ELF-1 (cell line): ENCODE measurements at places on chromosomes 2 and 18.

DNA sequence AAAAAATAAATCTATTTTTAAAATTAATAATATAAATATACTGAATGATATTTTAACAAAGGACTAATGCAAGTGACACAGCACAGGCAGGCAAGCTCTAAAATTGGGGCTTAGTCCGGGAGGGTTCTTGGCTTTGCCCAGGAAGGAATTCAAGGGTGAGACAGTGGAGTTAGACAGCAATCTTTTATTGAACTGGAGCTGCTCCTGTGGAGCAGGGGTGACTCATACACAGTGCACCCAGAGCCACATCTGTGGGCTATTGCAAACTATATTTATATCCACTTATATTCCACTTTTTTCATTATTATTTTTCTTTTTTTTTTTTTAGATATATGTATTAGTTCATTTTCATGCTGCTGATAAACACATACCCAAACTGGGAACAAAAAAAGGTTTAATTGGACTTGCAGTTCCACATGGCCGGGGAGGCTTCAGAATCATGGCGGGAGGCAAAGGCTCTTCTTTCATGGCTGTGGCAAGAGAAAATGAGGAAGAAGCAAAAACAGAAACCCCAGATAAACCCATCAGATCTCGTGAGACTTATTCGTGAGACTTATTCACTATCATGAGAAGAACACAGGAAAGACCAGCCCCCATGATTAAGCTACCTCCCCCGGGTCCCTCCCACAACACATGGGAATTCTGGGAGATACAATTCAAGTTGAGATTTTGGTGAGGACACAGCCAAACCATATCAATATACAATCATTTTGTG is 437.1 kb downstream of the BCL11A start:
- DNase-seq = no peak

- DNase-seq = no peak
These were observed 648.2 kb downstream of the STK39 start for GRCh38 chr2:167599219-167599618.

DNA sequence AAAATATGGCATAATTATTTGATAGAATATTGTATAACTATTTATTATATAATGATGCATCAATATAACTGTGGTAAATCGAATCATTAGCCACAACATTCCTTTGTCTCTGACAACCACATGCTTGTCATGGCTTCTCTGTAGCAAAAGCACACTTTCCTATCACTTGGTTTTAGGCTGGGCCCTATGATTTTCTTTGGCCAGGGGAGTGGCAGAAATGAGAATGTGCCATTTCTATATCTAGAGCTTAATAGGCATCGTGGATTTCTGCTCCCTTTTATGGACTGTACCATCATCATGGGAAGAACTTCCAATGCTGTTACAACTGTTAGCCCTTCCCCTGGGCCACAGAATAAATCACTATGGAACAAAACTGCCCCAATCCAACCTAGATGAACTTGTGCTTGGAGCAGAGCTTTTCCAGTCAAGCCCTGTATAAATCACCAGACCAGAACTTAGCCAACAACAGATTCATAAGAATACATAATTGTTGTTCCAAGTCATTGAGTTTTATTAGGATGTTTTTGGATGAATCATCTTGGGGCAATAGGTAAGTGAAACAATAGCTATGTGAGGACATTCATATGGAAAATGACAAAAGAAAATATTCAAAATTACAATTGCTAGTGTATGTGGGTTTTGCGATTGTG is 715.8 kb downstream of the ERBB4 start:
- no peak for DNase-seq

- no peak for DNase-seq
These were observed 200.4 kb downstream of the CTNNA2 start for GRCh38 chr2:79713131-79713785.

- DNase-seq = no peak
These were observed 289.8 kb upstream of the PIK3C3 start for GRCh38 chr18:41665210-41665609.

- peak; percentile 1 for DNase-seq
These were observed 543.5 kb upstream of the HNMT start for GRCh38 chr2:137420744-137421143.

- DNase-seq = no peak
These were observed 58.2 kb downstream of the KLF7 start for GRCh38 chr2:207107551-207107950.

DNA sequence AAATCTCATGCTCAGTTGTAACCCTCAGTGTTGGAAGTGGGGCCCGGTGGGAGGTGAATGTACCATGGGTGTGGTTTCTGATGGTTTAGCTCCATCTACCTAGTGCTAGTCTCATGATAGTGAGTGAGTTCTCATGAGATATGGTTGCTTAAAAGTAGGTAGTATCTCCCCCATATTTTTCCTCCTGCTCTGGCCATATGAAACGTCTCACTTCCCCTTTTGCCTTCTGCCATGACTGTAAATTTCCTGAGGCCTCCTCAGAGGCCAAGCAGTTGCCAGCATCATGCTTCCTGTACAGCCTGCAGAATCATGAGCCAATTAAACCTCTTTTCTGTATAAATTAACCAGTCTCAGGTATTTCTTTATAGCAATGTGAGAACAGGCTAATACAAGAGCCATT is 62.8 kb upstream of the RNF152 start:
- no peak for DNase-seq

GRCh38 chr18:50313031-50313607 is 25.6 kb upstream of the CXXC1 start:
- no peak for DNase-seq

- no peak for DNase-seq
These were observed 480.6 kb downstream of the SPAG16 start for GRCh38 chr2:213764849-213765248.

- DNase-seq = no peak
These were observed 47.3 kb upstream of the SLC38A11 start for GRCh38 chr2:165002638-165003037.

DNA sequence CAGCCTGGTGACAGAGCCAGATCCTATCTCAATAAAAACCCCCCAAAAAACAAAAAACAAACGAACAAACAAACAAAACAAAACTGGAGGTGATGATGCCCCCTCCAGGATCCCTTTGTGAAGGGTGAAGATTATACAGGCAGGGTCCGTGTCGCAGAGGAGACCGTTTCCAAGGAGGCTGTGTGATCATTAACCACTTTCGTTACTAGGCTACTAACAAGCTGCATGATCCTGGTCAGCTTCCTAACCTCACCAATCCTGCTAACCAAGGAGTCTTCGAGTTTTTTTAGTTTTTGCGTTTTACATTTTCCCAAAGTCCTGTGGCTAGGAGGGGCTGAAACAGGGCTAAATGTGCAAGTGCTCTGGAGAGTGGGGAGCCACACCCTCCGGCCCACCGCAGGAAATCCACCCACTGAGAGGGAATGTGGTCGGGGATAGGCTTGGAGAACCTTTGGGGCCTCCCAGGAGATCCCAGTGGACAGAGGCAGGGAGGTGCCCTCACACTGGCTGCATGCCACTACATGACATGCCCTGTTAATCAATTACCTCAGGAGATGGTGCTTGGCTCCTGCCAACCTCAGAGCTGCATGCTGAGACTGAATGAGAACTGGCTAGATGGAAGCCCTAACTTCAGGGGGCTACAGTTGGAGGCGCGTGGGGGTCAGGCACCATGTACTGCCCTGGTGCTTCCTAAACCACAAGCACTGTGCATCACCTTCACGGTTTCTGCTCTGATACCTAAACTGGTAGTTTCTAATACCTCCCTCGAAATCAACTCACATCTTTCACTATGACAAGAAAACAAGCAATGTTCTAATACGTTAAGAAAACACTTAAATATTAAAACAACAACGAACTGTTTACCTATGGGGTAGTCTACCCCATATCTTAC is 67.5 kb upstream of the RGPD5 start:
- DNase-seq = no peak

DNA sequence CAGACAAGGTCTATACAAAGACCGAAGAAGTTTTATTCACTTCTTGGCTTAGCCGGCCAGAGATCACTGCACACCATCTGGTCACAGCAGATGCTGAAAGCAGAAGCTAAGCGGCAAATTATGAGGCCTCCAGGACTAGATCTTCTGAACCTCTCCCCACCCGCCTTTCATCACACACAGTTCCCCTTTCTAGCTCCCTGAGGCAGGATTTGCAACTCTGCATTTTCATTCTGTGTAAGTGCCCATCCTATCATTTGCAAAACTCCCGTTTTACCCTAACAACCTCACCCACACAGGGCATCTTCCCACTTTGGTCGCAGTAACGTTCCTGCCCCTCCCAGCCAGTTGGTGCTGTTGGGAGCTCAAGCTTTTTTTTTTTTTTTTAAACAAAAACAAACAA is 3.1 kb upstream of the MOB1A start:
- no peak for DNase-seq

DNA sequence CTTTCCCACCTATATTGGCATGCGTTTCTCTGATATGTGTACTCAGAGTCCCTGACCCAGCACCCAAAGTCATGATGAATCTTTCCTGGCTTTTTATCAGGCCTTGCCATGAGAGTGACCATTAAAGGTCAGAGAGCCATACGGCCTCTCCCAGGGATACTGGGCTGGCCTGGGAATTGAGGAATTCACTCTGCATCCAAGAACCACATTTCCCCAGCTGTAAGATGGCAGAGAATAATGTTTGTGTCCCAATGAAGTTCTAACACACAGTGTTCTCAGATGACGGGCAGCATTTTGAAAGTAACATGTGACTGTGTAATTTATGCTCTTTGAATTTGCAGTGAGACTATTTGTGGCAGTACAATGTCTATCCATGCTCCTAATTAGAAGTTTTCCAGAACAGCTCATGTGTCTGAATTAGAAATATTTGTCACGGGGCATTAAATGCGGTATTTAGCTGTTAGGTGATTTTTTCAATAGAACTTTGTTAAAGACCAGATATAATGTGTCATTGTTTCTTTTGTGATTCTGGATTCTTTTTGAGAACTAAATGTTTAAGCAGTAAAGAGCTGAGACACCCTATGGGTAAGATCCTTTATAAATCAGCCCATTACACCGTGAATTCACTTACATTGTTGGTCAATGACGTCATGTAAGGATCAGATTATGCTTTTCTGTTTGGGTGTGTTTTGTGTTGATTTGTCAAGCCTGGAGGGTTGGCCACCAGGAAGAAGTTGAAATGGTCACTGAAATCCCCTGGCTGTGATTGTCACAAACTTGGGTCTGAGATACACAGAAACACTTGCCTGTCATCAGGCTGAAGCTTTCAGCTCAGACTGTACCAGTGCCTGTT is 7.3 kb upstream of the SLC3A1 start:
- peak; percentile 11 for DNase-seq

- DNase-seq = no peak
These were observed 333.8 kb downstream of the ALK start for GRCh38 chr2:29587402-29588190.

- DNase-seq = no peak
These were observed 10.6 kb downstream of the RND3 start for GRCh38 chr2:150476809-150477302.

DNA sequence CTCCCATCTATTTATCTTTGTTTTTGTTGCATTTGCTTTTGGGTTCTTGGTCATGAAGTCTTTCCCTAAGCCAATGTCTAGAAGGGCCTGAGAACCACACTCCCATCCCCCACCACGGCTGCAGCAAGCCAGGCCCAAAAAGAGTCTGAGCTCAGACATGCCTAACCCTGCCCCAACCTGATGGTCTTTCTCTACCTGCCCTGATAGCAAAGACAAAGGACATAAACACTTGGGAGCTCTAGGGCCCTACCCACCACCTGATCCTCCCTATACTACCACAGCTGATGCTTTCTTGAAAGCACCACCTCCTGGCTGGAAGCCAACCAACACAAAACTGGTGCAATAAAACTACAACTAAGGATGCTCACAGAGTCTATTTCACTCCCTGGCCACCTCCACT is 233.4 kb downstream of the WDR7 start:
- DNase-seq = no peak

DNA sequence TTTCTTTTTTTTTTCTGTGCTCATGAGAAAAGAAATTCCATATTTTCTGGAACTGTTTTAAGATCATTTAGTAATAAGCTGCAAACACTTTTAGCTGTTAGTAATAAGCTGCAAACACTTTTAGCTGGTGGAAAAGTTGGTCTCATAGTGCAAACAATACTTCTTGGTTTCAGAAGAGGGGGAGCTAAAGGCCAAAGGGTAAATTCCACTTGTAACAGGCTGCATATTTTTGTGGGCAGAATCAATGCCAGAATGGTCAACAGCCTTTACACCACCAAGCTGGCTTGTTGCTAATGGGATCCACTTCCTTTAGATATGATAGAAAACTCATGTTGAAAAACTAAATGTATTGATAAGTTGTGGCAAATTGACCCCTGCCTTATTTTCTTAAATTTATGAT is 356.8 kb downstream of the NR4A2 start:
- DNase-seq = no peak

- peak; percentile 51 for DNase-seq
These were observed 74.1 kb downstream of the TLK1 start for GRCh38 chr2:171086352-171087290.

GRCh38 chr18:75202696-75203365 is 6.1 kb downstream of the PTGR3 start:
- no peak for DNase-seq

DNA sequence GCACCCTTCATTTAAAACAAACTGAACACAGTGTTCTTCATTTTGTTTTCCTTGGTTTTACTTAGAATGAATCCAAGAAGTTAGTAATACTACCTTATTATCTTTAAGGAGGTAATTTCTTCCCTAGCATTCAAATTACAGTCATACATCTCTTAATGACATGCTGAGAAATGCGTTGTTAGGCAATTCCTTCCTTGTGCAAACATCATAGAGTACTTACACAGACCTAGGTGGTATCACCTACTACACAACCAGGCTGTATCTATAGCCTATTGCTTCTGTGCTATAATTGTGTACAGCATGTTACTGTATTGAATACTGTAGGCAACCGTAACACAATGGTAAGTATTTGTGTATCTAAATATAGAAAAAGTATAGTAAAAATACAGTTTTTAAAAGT is 8.4 kb upstream of the CABYR start:
- no peak for DNase-seq

DNA sequence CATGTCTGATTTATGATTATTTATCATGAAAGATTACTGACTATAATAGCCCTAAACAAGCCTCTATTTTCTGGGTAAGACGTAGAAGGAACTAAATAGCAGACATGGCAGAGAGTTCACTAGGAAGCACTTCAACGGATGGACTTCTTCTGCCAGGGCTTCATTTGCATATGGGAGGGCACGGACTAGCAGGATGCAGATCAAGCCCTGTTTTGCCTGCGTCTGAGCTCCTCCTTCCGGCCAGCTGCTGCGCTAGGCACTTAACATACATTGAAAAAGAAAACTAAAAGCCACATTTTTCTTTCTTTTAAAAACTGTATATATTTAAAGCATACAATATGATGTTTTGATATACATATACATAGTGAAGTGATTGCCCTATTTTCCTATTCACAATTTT is 340.0 kb upstream of the MEX3C start:
- DNase-seq = peak; percentile 41
